Skeletal muscle cell (primary cell): ENCODE measurements at places on chromosomes 4 and X.

GRCh38 chr4:182643801-182644682 is 273.1 kb downstream of the DCTD start:
- DNase-seq = peak; percentile 58

GRCh38 chr4:113106108-113106507 is 56.7 kb downstream of the ANK2 start:
- no peak for DNase-seq

DNA sequence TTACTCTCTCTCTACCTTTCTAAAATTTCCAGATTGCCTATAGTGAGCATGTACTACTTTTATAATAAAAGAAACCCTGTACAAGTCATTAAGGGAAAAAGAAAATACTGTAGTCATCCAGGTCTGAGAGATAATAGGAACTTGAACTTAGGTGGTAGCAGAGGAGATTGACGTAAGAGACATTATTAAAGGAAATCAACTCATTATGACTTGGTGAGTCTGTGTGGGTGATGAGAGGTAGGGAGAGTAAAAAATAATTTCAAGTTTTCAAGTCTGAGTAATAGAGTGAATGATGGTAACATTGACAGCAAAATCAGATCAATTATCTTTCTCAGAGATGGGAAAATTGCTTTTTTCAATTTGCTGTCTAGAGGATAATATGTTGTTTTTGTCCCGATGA is 44.0 kb upstream of the ZCCHC12 start:
- no peak for DNase-seq

- DNase-seq = no peak
Measured at GRCh38 chr4:128942607-128943006, 133.1 kb downstream of the JADE1 start.

- no peak for DNase-seq
Measured at GRCh38 chr4:137502339-137503129, 29.8 kb downstream of the PCDH18 start.

DNA sequence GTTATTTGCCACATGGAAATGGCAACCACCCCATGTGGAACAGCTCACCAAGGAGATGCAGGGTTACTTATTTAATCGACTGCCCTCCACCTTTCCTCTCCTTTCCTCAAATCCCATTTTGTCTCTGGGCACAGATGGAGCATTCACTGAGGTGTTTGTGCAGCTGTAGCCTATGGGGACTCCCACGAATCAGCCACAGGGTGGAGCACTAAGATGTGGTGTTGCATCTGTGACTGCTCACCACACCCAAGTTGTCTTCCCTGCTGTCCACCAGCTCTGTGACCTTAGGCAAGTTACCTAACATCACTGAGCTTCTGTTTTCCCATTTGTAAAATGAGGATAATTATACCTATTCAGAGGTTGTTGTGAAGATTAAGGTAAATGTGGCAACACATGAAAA is 252.4 kb upstream of the CPEB2 start:
- DNase-seq = no peak

DNA sequence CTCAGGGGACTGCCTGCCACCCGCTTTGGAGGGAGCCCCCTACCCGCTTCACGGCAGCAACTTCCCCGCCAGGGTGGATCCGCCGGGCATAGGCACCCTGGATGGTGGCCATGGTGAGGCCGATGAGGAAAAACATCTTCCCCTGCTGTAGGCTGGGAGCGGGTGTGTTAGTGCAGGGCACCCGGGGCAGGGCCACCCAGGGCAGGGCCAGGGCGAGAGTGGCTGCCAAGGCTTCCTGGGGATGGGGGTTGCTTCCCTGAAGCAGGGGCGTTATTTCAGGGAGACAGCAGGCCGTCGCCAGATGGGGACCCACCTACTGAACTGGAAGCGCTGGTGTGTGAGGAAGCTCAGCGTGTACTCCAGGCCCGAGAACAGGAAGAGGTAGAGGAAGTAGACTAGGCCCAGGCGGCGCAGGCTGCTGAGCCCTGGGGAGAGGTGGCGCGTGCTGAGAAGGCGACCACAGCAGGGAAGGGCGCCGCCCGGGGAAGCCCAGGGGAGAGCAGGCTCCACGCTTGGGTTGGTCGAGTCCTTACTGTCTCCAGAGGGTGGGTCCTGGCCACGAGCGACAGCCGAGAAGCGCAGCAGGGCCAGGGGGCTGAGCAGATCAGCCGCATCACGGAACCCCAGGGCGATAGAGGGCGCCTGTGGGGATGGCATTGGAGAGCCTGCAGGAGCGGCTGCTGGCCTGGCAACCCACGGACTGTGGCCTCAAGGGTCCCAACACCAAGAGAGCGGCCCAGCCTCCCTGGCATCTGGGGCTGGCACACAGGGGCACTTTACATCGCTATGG is 31.5 kb downstream of the NOP14 start:
- DNase-seq = no peak

GRCh38 chr4:15577508-15577907 is 77.6 kb downstream of the FBXL5 start:
- peak; percentile 13 for DNase-seq
